SK-MEL-5 (cell line): ENCODE measurements at places on chromosomes 1 and 21.

GRCh38 chr1:51898090-51898734 is 19.7 kb upstream of the NRDC start:
- DNase-seq, result no peak

- no peak for DNase-seq
Measured at GRCh38 chr1:156848461-156849150, 10.3 kb downstream of the INSRR start.

- DNase-seq, result no peak
Measured at GRCh38 chr1:222781251-222781650, 33.6 kb upstream of the DISP1 start.

DNA sequence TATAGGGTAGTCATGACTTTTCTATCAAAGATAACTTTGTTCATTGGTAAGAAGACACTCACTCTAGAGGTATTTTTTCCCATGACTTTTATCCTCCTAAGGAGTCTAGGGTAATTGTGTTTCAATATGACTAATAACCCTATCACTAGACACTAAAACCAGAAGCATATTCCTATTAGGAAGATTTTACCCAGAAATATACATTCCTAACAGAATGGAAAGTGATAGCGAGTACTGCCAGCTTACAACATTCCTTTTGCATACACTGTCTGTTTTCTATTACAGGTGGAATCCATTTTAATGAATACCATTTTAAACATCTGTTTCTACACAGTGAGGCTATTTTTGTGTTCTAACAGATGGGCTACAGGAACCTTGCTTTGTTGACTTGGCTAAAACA is 31.4 kb upstream of the C1orf185 start:
- no peak for DNase-seq

DNA sequence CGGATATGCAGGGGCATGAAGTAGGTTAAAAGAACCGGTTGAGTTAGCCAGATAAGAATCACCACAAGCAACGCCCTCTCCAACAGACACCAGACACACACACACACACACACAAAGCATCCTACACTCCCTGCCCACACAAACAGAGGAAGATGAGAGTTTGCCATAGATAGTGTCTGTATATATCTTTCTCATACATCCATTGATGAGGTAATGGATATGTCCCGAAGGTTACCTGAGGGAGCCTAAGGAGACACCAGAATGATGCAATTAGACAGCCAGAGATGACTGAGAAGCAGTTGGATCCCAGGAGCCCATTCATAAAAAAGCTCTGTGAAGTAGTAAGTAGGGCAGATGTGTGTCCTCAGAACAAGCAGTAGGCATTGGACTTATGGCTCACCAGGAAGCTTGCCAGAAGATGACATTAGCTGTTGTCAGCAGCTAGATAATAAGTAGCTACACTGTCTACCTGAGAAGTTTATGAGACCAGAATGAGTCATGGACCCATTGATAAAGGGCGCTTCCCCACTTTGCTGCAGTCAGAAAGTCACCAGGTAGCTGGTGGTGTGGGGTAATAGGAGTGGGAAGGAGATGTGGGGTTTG is 247.0 kb downstream of the KCNT2 start:
- DNase-seq, result no peak

GRCh38 chr1:111320066-111320879 is 29.6 kb downstream of the CHIA start:
- no peak for DNase-seq

GRCh38 chr1:239367196-239367810 is 19.1 kb upstream of the CHRM3 start:
- DNase-seq, result peak; percentile 9

GRCh38 chr1:65762081-65762862 is 30.4 kb upstream of the PDE4B start:
- no peak for DNase-seq
